A549 treated with DMSO at 1 μM for 4 hours (cell line): ENCODE measurements at places on chromosomes 4 and X. TPM values are rescaled to one million over a fixed set of nuclear protein-coding genes. Genes with fewer than 3 reads are reported as not detected.

Gene CNKSR2
- 2.4 to 3.7 TPM (median 3.1 TPM) in 5 replicates for total RNA-seq

Gene RAB39B
- 0.66 to 0.85 TPM (median 0.85 TPM) in 5 replicates for total RNA-seq

Gene MAOB
- total RNA-seq, result 0.07 to 0.25 TPM (median 0.12 TPM) in 4 of 5 replicates, not detected in the other

Gene PCDH10
- total RNA-seq, result 0.09 to 0.23 TPM (median 0.16 TPM) in 5 replicates

Gene SLITRK4
- total RNA-seq, result 0.02 TPM in 2 of 5 replicates, not detected in the others

Gene HDX
- total RNA-seq, result 1.8 to 3.7 TPM (median 2.4 TPM) in 5 replicates

Gene XPNPEP2
- total RNA-seq, result not detected in 5 replicates

Gene CCNA2
- total RNA-seq, result 43.5 to 55.0 TPM (median 51.9 TPM) in 5 replicates

Gene ZCCHC12
- total RNA-seq, result 0.12 to 0.17 TPM (median 0.15 TPM) in 4 of 5 replicates, not detected in the other

Gene JCHAIN
- 0.07 to 0.16 TPM (median 0.10 TPM) in 3 of 5 replicates, not detected in the others for total RNA-seq

Gene IL2RG
- 0.14 to 0.54 TPM (median 0.23 TPM) in 4 of 5 replicates, not detected in the other for total RNA-seq

Gene DUSP9
- 0.84 to 1.6 TPM (median 1.2 TPM) in 5 replicates for total RNA-seq

Gene SULT1B1
- total RNA-seq, result 0.01 TPM in 2 of 5 replicates, not detected in the others

Gene LGI2
- 0.14 to 0.43 TPM (median 0.22 TPM) in 5 replicates for total RNA-seq

Gene SSX4B
- not detected in 5 replicates for total RNA-seq

Gene CASP6
- 13.6 to 17.1 TPM (median 14.7 TPM) in 5 replicates for total RNA-seq
